ENCODE measurements at places on chromosomes 3 and 15. TPM values are rescaled to one million over a fixed set of nuclear protein-coding genes. Genes with fewer than 3 reads are reported as not detected.

The NAA80 gene
- 33.7 TPM for total RNA-seq

The TNIK gene
- 86.3 TPM for total RNA-seq

DNA sequence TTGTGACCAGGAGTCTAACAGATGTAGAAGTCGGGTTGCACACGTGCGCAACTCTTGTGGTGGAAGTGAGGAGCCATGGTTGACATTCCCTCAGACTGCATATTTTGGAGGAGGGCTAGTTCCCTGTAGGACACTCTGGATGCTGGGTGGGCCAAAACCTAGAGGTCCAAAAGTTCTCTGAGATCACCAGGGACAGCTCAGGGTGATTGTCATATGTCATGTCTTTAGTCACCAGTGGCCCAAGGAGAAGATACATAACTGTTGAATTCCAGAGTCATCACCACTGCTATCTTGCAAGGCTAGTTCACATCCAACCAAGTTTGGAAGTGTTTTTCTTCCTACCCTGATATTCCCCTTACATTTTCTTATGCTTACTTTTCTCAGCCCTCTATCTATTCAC lies 95.2 kb upstream of the C3orf80 start:
- DNase-seq: no peak

GRCh38 chr3:44993471-44994205 lies 17.6 kb downstream of the EXOSC7 start:
- no peak for DNase-seq

DNA sequence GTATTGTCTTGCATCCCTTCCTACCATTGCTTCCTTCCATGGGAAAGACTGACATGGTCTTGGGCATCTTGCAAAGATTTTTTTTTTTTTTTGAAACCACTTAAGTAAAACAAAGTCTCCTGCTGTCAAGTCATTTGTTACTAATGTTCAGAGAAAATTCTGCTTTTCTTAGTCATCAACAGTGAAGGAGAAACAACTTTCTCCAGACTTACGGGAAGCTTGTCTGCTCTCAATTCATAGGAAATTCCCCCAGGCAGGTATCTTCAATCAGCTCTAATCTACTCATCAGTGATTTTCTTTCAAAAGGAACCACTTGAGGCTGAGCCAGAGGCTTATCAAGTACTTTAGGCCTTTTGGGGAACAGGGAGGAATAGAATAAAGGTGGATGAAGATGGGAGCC lies 15.9 kb upstream of the DRD3 start:
- no peak for DNase-seq

- no peak for DNase-seq
These were observed 158.8 kb downstream of the CLSTN2 start for GRCh38 chr3:140093742-140094141.

- DNase-seq: peak; percentile 28
These were observed 258.7 kb upstream of the TGFBR2 start for GRCh38 chr3:30347679-30348216.

DNA sequence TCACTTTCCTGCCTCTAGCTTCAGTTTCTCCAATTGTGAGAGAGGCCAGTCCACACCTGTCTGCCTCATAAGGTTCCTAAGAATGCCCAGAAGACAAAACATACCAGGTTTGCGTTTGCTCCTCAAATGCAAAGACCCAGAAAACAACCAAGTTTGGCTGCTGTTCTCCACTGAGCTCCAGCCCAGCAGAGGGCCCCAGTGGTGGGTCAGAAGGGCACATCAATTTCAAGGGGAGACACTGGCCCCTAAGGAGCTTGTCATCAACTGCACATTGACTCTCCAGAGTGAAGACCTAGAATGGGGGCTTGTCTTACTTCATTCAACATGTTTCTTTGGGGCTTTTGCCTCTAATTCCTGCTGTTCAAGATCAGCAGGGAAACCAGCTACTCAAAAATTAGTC lies 127.9 kb upstream of the SLC6A11 start:
- DNase-seq: no peak
